ENCODE measurements at places on chromosomes 16 and 17. TPM values are rescaled to one million over a fixed set of nuclear protein-coding genes. Genes with fewer than 3 reads are reported as not detected.

GINS2 gene
- total RNA-seq = 6.9 TPM

TNFRSF13B gene
- total RNA-seq = not detected

TBX6 gene
- 0.47 TPM for total RNA-seq

DHRS7C gene
- not detected for total RNA-seq

KRT40 gene
- total RNA-seq = not detected

- H3K4me1 ChIP-seq = peaks cover 1% of the 10 kb centered on the region
- no peak overlapping the region for H3K4me3 ChIP-seq
- no peak overlapping the region for H3K27ac ChIP-seq
These were observed 140.6 kb downstream of the CLEC16A start for GRCh38 chr16:11084876-11085485.

DNA sequence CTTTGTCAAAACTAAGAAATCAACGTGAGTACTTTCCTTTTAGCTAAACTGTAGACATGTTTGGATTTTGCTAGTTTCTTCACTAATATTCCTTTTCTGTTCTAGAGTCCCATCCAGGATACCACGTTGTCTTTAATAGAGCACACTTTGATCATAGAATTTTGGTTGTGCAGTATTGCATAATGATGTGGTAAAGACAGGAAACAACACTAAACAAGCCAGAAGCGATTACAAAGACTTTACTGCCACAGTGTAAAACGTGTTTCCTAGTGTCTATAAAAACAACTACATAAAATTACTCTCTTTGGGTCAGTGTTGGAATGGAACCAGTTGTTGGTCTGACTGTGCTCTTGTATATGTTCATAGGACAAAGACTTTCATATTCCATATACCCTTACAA lies 19.3 kb downstream of the SHISA9 start:
- no peaks in the 10 kb centered on the region for H3K4me1 ChIP-seq
- no peaks in the 10 kb centered on the region for H3K36me3 ChIP-seq

- no peak overlapping the region for H3K4me3 ChIP-seq
- H3K36me3 ChIP-seq = no peaks in the 10 kb centered on the region
- H3K27me3 ChIP-seq = peaks cover under 1% of the 10 kb centered on the region
- H3K4me1 ChIP-seq = peaks cover 14% of the 10 kb centered on the region
These were observed 35.9 kb downstream of the HSBP1 start for GRCh38 chr16:83843657-83844056.

DNA sequence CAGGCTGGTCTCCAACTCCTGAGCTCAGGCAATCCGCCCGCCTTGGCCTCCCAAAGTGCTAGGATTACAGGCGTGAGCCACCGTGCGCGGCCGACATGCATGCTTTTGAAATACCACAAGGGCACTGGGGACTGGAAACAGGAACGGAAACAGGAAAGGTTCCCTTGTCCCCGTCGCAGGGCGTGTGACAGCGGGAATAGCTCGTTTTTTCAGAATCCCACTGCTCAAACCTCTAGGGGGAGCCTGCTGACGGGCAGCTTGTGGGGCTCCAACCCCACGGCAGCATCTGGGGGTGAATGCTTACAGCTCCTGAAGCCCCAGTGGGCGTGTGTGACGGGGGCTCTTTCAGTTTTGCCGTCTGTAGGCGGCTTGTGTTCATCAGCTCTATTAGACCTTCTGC lies 18.8 kb upstream of the ASGR2 start:
- H3K27me3 ChIP-seq = no peaks in the 10 kb centered on the region
- H3K4me1 ChIP-seq = no peaks in the 10 kb centered on the region
- no peak overlapping the region for H3K4me3 ChIP-seq
- DNase-seq = no peak
- no peak overlapping the region for H3K27ac ChIP-seq

- DNase-seq = no peak
- no peaks in the 10 kb centered on the region for H3K36me3 ChIP-seq
- no peak overlapping the region for H3K4me3 ChIP-seq
- peaks cover 35% of the 10 kb centered on the region for H3K27me3 ChIP-seq
- no peak overlapping the region for H3K27ac ChIP-seq
These were observed 29.4 kb upstream of the CACNG1 start for GRCh38 chr17:67015001-67015400.
